ENCODE measurements at places on chromosomes 16 and 17.

DNA sequence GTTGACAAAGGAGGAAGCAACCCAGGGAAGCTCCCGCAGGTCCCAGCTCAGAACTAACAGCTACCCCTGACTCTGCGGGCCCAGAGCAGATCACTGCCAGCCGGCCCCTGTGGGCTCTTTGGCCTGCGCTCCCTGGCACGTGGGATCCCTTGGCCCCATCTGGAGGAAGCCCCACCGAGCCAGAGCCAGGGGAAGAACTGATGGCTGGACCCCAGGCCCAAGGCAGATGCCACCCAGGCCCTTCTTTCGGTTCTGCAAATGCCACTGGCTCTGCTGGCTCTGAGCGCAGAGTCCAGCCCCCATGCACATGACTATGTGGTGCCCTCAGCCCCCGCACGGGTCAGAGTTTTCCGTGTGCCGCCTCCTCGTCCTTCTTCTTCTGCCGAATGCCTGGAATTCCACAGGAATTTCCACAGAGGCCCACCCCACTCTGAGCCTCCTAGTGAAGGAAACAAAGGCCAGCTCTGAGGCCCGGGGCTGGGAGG, 35.8 kb upstream of the SNN start:
- no peak for DNase-seq

DNA sequence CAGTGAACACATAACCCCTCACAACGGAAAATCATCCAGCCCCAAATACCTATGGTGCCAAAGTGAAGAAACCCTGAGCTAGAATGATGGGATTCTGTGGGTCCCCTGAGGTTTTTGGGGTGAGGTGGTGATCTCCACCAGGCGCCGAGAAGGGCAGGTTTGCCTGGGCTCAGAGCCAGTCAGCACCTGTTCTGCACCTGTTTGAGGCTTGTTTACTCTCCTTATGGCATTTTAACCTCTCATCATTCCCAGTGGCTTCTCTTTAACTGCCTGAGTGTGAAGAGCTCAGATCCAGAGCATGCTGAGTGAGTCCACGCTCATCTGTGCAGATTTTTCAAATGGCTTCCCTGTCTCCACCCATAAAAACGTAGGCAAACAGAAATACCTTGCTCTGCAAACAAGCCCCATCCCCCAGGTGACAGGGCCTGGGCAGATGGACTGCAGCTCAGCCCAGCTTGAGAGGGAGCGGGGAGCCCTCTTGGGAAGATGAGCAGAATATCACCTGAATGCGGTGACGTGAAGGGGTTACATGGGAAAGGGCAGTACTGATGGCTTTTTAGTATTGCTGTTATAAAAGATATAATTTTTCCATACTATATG, 40.1 kb upstream of the CLEC19A start:
- no peak for DNase-seq

DNA sequence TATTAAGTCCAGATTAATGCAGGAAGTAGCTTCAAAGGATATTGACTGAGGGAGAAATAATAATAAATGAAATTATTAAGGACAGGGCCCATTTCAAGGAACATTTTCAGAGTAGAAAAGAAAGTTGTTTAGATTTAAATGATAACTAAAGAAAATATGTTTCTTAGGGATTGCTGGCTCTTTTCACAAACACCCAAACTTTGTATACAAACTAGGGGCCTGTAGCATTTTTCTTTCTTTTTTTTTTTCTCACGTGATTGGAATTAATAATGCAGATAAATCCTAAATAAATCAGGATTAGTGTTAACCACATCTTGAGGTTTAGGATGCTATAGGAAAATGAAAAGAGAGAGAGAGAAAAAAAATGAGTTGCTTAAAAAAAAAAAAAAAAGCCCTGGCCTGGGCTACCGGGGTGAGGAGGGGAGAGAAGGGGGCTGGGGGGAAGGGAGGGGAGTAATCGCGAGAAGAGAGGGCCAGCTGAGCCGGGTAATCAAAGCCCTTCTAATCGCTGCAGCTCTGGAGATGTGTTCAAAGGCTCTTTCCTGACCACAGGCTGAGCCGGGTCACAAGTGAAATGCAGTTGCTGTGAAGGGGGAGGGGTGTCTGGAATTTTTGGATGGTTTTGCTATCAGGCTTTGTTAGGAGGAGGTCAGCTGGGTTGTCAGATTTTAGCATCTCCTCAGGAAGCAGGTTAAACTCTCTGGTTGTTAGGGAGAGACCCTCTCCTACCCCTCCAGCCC, 104.6 kb upstream of the ZFHX3 start:
- DNase-seq: no peak

- DNase-seq: peak; percentile 51
Measured at GRCh38 chr17:49588312-49588711, 12.6 kb downstream of the NXPH3 start.

- DNase-seq: no peak
Measured at GRCh38 chr17:1769822-1770477, 8.1 kb downstream of the SERPINF1 start.

DNA sequence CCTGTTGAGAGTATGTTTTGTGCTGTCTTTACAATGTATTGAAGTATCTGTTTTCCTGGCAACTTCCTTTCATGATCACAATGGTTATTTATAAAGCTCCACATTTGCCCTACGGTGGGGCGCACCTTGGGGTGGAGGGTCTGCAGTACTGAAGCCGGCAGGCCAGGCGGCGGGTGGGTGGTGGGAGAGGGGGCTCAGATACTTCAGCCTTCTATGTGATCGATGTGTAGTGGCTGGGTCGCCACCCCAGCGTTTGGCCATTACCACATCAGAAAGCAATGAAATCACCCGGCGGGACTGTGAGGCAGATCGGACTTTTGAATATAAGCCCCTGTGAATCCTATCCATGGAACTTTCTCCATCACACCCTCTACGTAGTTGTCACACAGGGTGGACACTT, 196.6 kb downstream of the FOXL1 start:
- no peak for DNase-seq

DNA sequence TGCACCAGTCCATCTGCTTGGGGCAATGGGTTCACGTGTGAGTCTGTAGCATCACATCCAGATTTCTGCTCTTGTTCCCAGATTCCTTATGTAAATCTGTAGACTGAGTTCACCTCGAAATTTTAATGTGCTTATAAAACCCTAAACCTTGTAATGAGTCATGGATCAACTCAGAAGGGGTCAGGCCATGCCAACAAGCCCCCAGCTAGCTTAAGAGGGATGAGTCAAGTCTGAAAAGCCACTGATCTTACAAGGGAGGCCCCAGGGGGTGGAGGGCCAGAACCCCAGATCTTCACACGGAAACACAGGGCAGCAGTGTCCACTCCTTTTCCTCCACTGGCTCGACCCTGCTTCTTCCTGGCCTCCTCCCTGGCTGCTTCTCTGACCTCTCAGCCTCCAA, 399.1 kb upstream of the CDH5 start:
- DNase-seq: peak; percentile 89

GRCh38 chr16:3610698-3611145, 684 bp downstream of the SLX4 start:
- no peak for DNase-seq

Data from MG63 (cell line).